ENCODE measurements at places on chromosomes 16 and 17.

DNA sequence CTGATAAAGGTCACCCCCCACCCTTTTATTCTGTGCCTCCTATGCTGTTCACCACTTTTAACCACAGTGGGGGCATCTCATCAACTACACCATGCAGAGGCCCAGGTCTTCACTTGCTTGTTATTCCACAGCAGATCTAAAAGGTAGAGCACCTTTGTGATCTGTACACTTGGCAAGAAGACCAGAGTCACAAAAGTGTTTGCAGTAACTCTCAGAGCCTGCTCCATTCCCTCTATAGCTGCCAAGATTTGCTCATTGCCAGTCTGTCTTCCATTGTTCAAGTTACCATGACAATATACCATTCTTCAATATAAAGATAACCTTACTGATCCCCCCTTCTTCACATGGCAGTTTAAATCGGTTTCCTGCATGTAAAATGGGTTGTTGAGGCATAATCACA is 180.0 kb downstream of the TOX3 start:
- no peaks in the 10 kb centered on the region for H3K4me1 ChIP-seq
- no peak for DNase-seq
- no peak overlapping the region for H3K27ac ChIP-seq

GRCh38 chr17:43531955-43532354 is 14.2 kb downstream of the ETV4 start:
- peaks cover 32% of the 10 kb centered on the region for H3K4me1 ChIP-seq
- no peak overlapping the region for H3K27ac ChIP-seq
- no peak overlapping the region for H3K4me3 ChIP-seq
- no peak for DNase-seq
- no peaks in the 10 kb centered on the region for H3K36me3 ChIP-seq

GRCh38 chr16:71479420-71479819 is 9.7 kb downstream of the ZNF19 start:
- no peak for DNase-seq
- no peak overlapping the region for H3K27ac ChIP-seq
- no peak overlapping the region for H3K4me3 ChIP-seq
- H3K4me1 ChIP-seq = peaks cover 5% of the 10 kb centered on the region
- H3K27me3 ChIP-seq = no peaks in the 10 kb centered on the region
- H3K36me3 ChIP-seq = no peaks in the 10 kb centered on the region

DNA sequence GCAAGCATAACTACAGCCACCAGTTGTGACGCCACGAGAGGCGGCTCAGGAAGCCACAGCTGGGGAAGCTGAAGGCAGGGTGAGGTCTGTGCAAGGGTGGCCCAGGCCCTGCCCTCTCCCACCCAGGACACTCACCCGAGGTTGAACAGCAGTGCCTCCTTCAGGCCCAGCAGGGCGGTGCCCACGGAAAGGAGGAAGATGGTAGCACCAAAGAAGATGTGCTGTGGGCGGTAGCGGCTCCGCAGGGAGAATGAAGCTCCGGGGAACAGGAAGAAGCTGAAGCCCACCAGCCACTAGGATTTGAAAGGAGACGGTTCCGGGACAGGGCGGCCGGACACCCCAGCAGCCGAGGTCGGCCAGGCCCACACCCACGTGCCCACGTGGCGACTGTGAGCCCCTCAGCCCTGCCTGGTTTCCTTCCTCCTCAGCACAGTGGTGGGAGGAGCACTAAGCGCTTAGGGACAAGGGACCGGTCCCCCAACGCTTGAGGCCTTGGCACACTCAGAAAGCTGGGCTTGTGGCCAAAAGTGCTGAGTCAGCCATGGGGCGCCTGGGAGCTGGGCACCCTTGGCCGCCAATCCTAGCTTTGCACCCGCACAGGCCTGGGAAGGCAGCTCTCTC is 11.0 kb downstream of the CYB561 start:
- no peaks in the 10 kb centered on the region for H3K36me3 ChIP-seq
- H3K4me1 ChIP-seq = peaks cover 81% of the 10 kb centered on the region
- peak overlapping the region; percentile 5 for H3K4me3 ChIP-seq
- no peaks in the 10 kb centered on the region for H3K27me3 ChIP-seq

DNA sequence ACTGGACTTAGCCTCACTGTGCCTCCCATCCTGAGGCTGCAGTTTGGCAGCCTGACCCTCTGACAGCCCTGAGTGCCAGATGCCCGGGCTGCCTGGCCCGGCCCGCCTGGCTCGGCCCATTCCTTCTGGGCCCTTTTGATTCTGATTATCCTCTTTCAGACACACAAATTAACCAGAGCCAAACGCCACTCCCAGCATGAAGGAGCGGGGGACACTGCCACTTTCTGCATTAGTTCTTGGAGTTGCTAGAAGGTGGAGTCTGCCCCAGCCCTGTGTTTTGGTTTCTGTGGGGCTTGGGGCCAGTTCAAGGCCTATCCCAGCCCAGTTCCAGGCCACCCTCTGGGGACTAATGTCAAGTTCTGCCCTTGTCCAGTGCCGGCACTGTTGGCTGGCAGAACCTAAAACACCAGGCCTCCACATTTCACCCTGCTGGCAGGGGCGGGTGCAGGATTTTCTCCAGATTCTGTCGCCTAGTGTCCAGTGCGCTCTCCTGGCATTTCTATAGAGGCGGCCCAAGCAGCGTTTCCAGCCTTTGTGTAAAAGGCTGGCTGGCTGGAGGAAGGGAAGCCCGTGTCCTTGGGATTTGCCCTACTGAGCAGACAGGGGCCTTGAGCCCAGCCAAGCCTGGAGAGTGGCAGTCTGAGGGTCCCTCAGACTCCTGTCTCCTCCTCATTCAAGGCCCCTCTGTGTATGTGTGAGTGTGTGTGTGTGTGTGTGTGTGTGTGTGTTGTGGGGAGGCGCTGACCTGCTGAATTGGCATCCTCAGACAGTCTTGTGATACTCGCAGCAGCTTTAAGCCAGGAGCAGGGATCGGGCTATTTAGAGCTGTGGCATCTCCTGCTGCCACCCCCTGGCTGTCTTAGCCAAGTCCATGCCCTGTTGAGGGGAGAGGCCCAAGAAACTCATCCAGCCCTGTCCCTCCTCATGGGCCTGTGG is 21.4 kb downstream of the PLCD3 start:
- H3K27ac ChIP-seq = peak overlapping the region; percentile 85
- no peak overlapping the region for H3K4me3 ChIP-seq
- H3K36me3 ChIP-seq = no peaks in the 10 kb centered on the region
- peaks cover 66% of the 10 kb centered on the region for H3K4me1 ChIP-seq
